RPMI7951 (cell line): ENCODE measurements at places on chromosomes 16 and 17. TPM values are rescaled to one million over a fixed set of nuclear protein-coding genes. Genes with fewer than 3 reads are reported as not detected.
A peak's percentile ranks its signal among the peaks of the same experiment; 100 is the strongest.

EVPLL gene
- not detected in 2 replicates for total RNA-seq

DNA sequence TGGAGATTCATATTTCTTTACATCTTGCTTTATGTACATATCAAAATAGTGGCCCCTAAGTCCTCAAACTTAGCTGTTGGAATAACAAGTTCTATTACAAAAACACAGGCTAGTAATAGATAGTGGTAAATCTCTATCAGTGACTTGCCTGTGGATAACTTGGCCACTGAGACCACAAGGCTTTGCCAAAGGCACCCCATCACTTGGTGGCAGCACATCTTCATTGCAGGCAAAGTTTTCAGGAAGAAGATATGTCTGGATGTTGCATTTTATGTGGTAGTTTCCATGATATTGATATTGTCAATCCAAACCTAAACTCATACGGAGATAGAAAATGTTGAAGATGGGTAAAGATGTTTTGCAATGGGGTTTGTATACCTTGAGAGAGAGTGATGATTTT is 58.5 kb downstream of the KNOP1 start:
- no peak for DNase-seq

DNA sequence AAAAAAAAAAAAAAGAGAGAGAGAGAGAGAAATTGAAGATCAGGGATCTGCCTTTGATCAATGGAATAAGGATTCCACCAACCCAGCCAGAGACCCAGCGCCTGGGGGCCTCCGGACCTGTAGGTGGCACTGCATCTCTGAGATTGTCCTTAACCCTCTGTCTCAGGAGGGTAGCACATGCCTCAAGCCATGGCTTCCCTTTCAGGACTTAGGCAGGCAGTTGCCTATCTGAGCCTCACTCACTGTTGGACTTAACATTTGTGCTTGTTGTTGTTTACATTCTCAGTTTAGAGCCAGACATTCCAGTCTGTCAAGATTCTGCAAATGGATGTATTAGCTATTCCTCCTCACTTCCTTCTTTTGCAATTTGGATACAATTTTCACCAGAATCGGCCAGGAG is 5.1 kb upstream of the SCNN1B start:
- DNase-seq: no peak

DNA sequence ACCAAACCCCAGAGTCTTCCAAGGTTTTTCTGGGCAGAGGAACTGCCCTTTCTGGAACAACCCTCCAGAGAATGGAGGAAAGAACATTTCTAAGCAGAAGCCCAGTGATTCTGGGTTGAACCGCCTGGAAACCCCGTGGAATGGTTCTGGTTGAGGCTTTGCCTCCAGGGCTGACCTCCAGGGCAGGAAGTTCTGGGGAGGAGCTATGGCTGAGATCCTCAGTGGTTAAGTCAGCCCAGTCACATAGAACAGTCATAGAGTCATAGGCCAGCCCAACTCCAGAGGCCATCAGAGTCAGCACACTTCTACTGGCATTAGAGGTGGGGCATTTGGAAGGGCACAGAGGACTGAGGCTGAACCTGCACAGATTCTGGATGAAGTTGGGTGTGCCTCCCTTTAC is 65.9 kb downstream of the SPACA3 start:
- DNase-seq: no peak

DNA sequence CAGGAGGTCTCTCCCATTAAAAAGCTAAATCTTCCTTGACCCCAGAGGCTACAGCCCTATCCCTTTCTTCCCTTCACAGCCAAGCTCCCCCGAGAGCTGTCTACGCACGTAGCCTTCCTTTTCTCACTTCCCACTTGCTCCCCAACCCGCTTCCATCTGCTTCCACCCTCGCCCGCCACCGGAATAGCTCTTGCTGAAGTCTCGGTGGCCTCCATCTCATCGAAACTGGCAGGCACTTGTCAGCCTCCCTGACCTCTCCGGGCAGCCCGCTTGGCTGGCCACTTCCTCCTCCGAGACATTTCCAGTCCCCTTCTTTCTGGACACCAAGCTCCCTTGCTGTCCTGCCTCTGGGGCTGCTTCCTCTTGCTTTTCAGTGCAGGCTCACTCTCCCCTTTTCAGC is 10.7 kb upstream of the EPOP start:
- DNase-seq: no peak

- DNase-seq: no peak
Measured at GRCh38 chr16:31087481-31087880, 1.3 kb downstream of the PRSS53 start.

DNA sequence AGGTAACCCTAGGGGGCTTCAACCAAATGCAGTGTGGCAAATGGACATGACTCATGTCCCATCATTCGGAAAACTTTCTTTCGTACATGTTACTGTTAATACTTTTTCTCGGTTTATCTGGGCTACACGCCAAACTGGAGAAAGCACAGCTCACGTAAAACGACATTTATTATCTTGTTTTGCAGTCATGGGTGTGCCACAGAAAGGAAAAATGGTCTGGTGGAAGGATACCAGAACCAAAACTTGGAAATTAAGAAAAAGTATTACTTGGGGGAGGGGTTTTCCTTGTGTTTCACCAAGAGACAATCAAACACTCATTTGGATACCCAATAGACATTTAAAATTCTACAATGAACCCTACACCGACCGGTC is 23.6 kb downstream of the ALOX15B start:
- DNase-seq: peak; percentile 15

- DNase-seq: peak; percentile 87
Measured at GRCh38 chr17:40251576-40251975, 32.5 kb downstream of the WIPF2 start.

DNA sequence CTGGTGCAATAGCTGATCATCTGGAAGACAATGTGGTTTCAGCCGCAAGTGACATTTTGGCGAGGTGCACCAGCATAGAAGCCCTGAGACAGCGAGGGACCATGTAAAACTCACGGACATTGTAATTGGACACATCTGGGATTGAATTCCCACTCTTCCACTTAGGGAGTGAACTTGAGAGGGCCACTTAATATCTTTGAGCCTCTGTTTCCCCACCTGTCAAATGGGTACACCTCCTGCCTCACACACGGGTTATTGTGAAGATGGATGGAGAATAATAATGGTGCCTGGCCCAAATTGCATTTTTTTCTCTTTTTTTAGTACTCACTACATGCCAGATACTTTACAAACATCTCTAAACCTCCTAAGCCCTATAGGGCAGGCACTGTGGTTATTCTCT is 45.5 kb upstream of the MEOX1 start:
- no peak for DNase-seq

GRCh38 chr17:46147296-46147695 is 45.9 kb downstream of the KANSL1 start:
- DNase-seq: no peak

DNA sequence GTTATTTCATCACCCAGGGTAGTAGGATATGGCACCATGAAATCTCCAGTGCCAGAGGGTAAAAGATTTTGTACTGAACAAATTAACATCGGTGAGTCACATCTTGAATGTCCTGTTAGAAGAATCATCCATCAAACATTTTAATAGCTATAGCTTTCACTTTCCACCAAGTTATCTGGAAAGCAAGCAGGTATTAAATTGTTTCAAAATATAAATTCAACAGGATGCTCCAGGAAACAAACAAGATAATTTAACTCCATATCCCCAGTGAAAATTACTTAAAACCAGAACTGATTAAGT is 2.4 kb downstream of the VEZF1 start:
- peak; percentile 83 for DNase-seq

DNA sequence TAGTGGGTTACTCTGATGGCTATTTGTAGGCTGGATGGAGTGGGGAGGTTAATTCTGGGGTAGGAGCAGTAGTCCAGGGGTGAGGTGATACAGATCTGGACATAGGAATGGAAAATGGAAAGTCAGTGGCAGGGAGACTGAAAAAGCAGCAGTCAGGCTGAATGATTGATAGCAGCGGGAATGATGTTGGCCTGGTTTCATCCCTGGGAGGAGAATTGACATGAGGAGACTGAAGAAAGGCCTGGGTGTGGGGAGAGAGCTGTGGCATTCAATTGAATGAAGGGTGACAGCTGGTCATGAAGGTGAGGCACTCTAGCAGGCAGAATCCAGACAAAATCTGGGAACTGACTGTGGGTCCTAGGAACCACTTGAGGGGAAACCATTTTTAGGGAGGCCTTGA is 34.7 kb upstream of the CLEC18A start:
- no peak for DNase-seq

- DNase-seq: no peak
Measured at GRCh38 chr16:3695610-3696369, 21.5 kb downstream of the TRAP1 start.

DNA sequence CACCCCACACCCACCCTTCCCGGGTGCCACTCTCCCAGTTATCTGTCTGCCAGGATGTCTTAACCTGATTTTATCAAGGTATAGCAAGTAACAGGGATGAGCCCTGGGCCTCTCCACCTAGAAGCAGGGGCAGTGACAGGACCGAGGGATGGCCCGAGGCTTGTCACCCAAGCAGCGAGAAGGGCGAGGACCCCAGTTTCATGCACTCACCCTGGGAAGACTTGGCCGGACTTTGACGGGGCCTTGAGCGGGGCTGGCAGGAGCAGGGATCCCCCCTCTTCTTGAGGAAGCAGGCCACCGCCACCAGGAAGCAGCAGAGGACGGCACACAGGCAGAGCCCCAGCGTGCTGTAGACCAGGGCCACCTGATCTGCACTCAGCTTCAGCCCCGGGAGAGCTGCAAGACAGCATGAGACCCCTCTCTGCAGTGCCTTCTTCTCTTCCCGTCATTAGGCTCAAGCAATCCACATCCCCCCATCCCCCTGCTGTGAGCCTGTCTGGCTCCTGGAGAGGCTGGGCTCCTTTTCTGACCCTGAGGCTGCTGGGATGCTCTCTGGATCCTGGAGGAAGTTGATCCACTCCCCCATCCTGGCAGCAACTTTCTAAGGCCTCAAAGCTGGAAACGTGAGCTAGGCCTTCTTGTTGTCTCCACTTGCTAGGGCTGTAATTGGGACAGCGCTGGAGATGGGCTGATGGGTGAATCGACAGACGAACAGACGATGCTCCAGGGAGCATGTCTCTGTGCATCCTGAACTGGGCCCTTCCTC is 31.6 kb downstream of the TNFRSF13B start:
- DNase-seq: no peak

- no peak for DNase-seq
Measured at GRCh38 chr17:34822007-34822739, 139.1 kb downstream of the CCT6B start.

CNTNAP4 gene
- not detected in 2 replicates for total RNA-seq
